Endodermal cell (in vitro differentiated cells): ENCODE measurements at places on chromosomes 7 and 10.
A peak's percentile ranks its signal among the peaks of the same experiment; 100 is the strongest.

- no peak for DNase-seq
Measured at GRCh38 chr10:131567279-131568162, 256.0 kb upstream of the TCERG1L start.

GRCh38 chr10:97456686-97457065, 10.7 kb downstream of the ZDHHC16 start:
- no peak for DNase-seq

- DNase-seq, result no peak
Measured at GRCh38 chr7:46033592-46033991, 112.5 kb upstream of the IGFBP3 start.

- DNase-seq, result no peak
Measured at GRCh38 chr10:116476461-116476860, 48.8 kb downstream of the PNLIPRP3 start.

- DNase-seq, result no peak
Measured at GRCh38 chr7:157373493-157373892, 36.7 kb downstream of the DNAJB6 start.

- DNase-seq, result peak; percentile 79
Measured at GRCh38 chr7:2631946-2632732, at the start of gene TTYH3. Gene TTYH3, plus strand, starts transcription at chr7:2631986. Its CDS starts 170 bp downstream, at chr7:2632156.

- DNase-seq, result no peak
Measured at GRCh38 chr7:148515728-148516695, 74.6 kb upstream of the C7orf33 start.

DNA sequence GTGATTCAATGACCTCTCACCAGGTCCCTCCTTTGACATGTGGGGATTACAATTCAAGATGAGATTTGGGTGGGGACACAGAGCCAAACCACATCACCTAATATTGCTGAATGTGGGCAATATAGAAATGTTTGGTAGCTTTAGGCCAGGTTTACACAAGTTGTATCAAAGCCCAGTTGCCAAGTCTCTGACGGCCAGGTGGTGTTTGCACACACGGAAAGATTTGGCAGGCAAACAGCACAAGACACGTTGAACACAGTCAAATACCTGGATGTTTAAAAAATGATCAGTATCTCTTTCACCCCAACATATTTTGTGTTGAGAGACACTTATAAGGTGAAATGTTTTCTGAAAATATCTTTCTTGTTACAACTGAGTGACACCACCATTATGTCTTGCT, 294.4 kb upstream of the MKI67 start:
- DNase-seq, result peak; percentile 17

DNA sequence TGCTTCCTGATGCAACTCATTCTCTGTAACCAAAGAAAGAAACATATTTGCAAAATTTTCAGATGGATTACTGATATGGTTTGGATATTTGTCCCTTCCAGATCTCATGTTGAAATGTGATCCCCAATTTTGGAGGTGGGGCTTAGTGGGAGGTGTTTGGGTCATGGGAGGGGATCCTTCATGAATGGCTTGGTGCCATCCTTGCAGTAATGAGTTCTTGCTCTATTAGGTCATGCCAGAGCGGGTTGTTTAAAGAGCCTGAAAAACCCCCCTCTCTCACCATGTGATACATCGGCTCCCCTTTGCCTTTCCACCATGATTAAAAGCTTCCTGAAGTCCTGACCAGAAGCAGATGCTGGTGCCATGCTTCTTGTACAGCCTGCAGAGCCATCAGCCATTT, 43.8 kb upstream of the PRKG1 start:
- DNase-seq, result no peak

DNA sequence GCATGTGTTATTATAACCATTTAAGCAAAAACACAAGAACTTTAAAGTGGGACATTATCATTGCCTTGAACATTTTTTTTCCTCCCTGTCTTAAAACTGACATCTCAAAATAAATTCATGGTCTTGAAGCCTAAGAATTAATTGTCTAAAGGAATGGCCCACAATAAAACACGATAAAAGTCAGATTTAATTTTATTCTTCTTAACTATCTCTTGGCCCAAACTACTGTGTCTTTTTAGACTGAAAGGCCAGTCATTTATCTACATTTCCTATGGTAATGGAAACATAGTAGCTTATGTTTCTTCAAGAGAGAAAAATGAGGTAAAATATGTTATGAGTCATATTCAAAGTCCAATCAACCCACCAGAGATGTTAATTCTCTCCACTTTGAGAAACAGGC, 24.4 kb upstream of the ETV1 start:
- no peak for DNase-seq

DNA sequence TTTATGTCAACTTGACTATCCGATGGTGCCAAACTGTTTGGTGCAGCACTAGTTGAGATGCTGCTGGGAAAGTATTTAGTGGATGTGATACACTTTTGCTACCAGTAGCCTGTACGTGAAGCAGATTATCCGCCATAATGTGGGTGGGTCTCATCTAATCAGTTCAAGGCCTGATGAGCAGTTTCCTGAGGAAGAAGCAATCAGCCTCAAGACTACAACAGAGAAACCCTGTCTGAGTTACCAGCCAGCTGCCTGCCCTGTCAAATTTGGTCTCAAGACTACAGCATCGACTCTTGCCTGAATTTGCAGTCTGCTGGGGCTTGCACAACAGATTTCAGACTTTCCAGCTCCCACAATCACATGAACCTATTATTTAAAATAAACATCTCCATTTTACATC, 10.9 kb upstream of the RBP3 start:
- DNase-seq, result no peak

GRCh38 chr10:70587045-70587658, 15.4 kb downstream of the PRF1 start:
- DNase-seq, result no peak

GRCh38 chr10:92830478-92831389, 17.6 kb upstream of the EXOC6 start:
- DNase-seq, result no peak

DNA sequence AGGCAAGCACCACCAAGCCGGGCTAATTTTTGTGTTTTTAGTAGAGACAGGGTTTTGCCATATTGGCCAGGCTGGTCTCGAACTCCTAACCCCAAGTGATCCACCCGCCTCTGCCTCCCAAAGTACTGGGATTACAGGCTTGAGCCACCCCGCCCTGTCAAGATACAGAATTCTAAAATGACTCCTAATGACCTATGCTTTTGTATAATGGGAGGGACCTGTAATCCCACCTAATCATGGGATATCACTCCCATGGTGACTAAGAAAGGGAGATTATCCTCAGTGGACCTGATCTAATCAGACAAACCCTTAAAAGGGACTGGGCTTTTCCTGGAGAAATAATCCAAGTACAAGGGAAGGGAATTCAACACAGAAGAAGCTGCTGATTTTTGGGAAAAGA, 28.8 kb downstream of the SAMD8 start:
- DNase-seq, result no peak

DNA sequence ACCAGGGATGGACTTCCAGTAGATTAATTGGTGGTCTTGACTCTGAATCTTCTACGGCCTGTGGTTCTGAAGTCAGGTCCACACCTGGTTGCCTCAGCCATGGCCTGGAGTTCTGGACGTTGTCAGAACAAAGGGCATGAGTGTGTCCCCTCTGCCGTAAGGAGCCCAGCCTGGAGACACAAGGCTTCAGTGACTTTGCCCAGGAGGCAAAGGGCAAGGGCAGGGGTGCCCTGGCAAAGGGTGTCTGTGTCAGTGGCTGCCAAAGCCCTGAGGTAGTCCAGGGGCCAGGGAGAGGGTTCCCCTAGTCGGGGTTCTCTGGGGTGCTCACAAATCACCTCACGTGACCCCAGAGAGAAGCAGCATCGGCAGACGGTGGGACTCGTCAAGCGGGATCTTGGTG, 273.2 kb upstream of the ZNF32 start:
- peak; percentile 35 for DNase-seq

- peak; percentile 96 for DNase-seq
Measured at GRCh38 chr10:69769395-69769992, 32.2 kb upstream of the COL13A1 start.

- DNase-seq, result peak; percentile 95
Measured at GRCh38 chr7:27196287-27196767, 3.6 kb downstream of the HOXA13 start.

DNA sequence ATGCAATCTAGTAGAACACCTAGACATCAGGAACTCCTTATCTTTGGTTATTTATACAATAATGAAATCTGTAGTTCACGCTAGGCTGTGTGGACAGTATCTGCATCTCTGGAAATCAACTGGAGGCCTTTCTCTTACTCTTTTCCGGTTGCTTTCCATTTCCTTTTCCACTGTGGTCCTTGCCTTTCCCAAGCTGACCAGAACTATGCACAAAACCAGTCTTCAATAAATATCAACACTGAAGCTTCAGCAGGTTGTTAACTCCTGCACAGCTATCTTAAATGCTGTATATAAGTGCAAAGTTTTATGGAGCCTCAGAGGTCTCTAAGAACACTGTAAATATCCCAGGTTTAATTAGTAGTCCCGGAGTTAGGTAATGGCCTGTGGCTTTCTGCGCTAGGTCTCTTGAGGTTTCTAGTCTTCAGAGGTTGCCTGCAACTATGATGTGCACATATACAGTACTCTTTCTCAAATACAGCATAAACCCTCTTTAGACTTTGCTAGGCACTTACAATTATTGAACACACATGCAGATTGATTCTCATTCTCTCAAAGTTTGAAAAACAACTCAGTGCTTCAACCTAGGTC, 2.4 kb downstream of the KLLN start:
- DNase-seq, result no peak
